ENCODE measurements at places on chromosomes 6 and 20.

DNA sequence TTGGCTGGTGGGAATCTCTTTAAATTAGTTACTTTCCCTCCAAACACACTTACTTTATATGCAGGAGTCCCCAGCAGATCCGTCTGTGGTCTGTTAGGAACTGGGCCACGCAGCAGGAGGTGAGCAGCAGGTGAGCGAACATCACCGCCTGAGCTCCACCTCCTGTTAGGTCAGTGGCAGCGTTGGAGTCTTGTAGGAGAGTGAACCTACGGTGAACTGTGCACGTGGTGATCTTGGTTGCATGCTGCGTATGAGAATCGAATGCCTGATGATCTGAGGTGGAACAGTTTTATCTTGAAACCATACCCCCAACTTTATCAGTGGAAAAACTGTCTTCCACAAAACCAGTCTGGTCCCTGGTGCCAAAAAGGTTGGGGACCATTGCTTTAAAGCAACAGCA, 5.0 kb downstream of the SERPINB6 start:
- DNase-seq: no peak

GRCh38 chr6:8904754-8905153, 469.4 kb upstream of the SLC35B3 start:
- no peak for DNase-seq

DNA sequence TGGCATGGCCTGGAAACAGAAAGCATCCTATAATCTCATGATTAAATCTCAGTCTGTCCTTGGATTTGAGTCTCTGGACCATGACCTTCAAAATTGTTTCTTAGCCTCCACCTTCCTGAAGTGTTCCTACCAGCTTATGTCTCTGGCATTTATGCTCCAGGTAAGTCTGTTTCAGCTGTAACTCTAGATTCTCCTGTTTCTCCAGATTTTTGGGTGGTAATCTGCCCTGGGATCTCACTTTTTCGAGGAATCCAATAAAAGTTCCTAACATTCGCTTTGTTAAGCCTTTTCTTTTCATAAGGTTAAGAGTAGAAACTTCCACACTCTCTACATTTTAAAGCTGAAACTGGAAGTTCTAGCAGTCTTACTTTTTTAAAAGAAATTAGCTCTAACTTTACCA, 318.5 kb downstream of the C6orf118 start:
- DNase-seq: no peak

DNA sequence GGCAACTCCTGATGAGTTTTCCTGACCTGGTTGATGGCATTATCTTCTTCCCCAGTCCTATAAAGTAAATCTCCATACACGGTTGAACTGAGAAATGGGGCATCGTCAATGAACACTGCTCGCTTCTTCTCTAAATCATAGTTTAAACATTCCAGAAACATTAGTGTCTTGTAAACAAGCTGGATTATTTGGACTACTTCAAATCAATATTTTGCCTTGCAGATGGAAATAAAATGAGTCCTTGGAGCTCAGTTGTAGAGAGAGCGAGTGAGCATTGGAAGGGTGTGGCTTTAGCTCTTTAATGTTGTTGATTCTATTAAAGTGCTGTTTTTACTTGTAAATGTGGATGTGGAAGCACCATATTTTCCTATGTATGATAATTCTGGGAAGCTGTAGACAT, 18.4 kb downstream of the C6orf89 start:
- no peak for DNase-seq

DNA sequence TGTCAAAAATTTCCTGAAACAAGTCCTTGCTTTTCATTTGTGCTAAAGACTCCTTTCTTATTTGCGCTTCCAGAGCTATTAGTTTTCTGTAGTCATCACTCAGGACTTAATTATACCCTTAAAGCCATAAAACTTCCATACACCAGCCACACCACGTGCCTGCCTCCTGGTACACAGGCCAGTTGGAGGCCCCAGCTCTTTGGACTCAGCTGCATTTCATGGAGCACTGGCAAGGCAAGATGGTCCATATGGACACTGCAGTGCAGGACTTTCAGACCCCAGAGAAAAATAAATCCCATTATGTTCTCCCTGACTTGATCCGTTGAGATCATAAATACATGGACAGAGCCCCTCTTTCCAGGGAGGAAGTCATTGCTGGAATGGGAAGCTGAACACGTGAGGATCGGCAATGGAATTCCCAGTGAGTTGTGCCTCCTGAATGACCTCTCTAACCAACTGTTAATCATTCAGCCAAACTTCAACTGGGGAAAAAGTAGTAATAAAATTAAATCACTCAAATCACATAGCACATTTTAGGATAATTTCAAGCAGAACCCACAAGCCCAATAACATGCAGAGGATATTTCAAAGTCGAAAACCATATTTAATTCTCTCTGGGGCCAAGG, 173.1 kb downstream of the HACE1 start:
- no peak for DNase-seq

GRCh38 chr6:56766806-56767178, 124.1 kb upstream of the DST start:
- DNase-seq: no peak

DNA sequence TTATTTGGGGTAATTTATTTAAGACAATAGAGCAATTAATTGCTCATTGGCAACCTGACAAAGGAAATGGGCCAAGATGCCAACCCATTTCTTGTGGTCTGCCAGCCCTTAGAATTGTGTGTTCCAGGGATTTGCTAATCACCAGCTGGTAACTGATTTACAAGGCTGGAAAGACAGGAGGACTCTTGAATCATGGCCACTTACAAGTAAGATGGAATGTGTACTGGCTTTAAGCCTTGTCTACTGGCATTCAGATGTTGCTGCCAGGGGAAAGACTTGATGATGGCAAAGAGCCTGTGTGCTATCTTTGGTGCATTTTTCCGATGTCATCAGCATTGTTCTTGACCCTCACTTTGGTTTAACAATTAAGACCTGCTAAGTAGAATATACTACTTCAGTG, 91.0 kb downstream of the BCKDHB start:
- no peak for DNase-seq

DNA sequence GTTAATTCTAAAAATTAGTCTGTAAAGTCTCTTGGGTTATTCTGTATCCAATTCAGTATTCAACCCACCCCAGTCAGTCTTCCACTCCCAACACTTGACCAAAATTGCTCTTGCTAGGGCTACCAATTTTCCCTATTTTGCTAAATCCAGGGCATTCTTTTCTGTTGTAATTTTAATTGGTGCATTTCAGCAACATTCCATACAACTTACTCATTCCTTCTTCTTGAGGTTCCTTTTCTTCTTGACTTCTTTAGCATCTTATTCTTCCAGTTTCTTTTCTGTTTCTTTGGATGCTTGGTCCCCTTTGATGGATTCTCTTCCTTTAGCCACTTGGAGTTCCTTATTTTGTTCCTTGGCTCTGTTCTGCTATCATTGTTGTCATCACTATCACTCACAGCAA, 11.2 kb upstream of the GRM1 start:
- DNase-seq: no peak

DNA sequence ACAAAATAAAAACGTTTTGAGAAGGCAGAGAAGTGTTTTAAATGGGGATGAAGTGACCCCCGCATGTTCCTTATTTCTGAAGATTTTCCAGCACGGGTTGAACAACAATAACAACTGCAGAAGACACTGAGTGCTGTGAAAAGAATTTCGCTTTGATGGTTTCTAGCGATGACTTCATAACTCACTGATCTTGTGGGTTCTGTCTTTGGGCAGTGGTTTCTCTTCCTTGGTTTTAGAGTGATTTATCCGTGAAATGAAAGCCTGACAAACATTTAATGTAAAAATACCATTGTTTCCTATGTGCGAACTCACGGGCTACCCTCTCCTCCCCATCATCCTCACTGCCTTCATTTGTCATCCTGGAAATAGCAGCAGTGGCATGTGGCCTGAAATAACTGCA, 793.9 kb downstream of the QKI start:
- no peak for DNase-seq

DNA sequence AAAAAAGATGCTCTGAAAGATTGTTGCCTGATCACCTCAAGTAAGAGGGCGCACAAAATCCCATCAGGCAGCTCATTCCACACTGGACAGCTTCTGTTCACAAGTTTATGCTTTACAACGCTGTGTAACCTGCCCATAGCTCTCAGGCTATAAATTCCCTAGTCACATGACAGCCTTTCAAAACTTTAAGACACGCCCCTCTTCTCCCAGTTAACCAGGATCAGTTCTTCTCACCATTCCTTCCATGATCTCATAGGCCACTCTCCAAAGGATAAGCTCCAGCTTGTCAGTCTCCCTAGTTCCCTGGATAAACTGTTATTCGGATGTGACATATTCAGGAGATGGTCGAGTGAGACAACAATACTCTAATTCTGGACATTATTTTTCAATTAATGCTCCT, 15.0 kb downstream of the ADNP start:
- peak; percentile 23 for DNase-seq

- DNase-seq: peak; percentile 95
Measured at GRCh38 chr20:39264506-39265172, 302.5 kb downstream of the DHX35 start.

GRCh38 chr6:13412211-13412610, 75.2 kb downstream of the GFOD1 start:
- no peak for DNase-seq

Data from SW 1271 (cell line).